ENCODE measurements at places on chromosomes 3 and 15.

DNA sequence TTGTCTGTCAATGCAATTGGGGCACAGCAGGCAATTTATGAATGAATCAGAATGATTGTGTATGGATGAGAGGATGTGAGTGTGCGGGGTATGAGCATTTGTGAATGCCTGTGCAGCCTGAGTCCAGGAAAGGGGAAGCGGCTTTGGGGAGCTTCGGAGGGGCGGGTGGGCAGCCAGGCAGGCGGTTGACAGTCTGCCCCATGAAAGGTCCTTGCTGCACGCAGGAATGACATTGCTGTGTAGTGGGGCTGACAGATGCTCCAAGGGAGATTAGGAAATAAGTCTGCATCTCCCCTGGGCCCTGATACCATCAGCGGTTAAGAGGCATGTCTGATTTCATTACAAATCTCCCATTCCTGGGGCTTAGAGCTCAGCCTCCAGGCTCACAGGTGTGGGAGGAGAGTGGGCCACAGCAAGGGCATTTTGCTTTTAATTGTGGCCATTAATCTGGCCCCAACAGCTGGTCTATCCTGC, 26.4 kb upstream of the TSPAN3 start:
- DNase-seq = no peak

- no peak for DNase-seq
Observed at GRCh38 chr3:194865615-194866014, 179.9 kb downstream of the FAM43A start.

DNA sequence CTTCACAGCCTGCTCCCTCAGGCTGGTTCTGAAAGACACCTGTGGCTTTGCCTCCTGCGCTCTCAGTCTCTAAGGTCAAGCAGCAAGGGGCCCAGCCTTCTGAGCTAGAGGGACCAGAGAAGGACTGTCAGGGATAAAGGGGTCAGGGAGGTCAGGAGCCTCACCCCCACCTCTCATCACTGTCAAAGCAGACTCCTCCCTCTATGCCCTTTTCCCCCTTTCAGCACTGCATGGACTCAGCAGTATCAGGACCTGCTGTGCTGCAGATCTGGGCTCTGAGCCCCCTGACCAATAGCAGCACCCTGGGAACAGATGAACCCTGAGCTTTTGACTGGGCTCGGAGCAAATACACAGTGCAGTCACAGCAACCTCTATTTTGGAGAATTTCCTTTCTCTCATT, 3.2 kb upstream of the BMF start:
- no peak for DNase-seq

DNA sequence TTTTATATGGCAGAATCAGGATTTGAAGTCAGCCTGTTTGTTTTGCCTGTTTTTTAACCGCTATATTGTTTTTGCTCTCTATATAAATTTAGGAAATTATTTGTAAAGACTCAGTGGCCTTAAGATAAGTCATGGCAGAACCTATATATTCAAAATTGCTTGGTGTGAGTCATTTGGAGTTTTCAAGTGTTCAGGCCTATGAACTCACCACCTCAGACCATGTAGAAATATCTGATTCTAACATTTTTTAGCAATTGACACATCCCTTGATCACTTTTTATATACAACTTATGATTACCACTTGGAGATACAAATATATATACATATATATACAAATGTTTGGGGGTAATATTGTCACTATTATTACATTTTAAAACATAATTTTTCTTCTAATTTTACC, 95.7 kb downstream of the VGLL3 start:
- DNase-seq = no peak

DNA sequence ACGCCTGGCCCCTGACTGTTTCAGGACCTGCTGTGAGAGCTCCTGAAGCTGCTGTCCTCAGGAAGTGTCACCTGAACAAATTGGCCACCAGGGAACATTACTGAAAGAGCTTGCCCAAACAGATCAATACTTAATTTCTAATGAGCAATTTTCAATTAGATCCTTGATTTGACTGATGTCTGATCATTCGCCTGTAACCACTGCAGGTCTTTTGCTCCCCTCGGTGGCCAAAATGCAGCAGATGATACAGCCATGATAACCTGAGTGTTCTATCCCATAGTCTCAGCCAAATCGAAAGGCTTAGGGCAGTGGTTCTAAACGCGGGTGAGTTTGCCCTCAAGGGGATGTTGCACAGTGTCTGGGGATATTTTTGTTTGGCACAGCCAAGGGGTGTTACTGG, 57.6 kb upstream of the MEX3B start:
- DNase-seq = no peak

GRCh38 chr3:123292321-123293310, 90.9 kb downstream of the SEC22A start:
- DNase-seq = no peak

- no peak for DNase-seq
Observed at GRCh38 chr3:10352146-10352911, 31.4 kb upstream of the SEC13 start.

DNA sequence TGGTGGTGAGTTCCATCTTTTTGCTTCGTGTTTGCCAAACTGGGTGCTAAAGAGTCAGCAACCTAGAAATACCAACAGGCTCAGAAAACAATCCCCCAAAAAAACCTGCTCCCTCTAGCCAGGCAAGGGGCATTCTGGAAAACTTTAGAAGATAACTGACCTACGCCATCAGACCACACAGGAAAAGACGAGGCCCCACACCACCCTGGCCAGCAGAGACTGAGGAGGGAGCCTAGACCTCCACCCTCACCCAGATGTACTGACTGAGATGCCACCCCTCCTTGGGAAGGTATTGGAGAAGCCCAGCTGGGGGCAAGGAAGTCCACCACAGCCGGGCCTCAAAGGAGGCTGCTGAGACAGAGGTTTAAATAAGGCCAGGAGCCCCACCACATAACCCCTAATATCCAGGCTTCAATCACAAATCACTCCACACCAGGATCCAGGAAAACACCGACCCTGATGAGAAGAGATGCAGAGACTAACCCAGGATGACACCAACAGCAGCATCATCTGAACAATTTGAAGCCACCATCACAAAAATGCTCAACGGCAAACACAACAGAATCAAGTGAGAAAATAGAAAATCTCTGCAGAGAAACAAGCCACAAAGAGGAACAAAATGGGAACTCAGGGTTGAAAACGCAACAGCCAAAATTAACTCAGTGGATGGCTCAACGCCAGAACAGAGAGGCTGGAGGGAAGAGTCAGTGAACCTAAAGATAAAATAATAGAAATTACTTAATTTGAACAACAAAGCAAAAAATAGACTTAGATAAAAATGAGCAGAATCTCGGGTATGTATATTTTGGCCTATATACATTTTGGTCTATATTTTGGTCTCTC, 61.0 kb downstream of the TPRA1 start:
- DNase-seq = no peak

DNA sequence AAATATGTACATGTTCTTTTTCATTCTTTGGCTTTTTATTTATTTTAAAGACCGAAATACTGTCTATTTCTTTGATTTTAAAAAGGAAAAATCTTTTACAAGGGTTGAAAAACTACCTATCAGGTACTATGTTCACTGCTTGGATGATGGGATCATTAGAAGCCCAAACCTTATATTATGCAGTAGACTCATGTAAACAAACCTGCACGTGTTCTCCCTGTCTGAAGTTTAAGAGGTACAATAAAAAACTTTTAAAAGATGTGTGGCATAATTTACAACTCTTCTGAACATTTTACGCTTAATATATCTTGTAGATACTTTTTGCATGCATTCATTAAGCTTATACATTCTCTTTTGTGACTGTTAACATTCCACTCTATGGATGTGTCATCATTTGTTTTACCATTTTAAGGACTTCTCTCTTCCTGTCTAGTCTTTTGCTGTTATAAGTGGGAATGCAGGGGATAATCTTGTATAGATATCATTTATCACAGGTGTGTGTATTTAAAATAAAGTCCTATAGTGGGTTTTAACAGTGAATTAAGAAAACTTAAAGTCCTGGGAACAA, 6.2 kb downstream of the MGA start:
- DNase-seq = no peak

- no peak for DNase-seq
Observed at GRCh38 chr15:25903024-25903581, 40.0 kb upstream of the ATP10A start.

- DNase-seq = no peak
Observed at GRCh38 chr3:71430941-71431552, 152.5 kb downstream of the FOXP1 start.

GRCh38 chr15:74680456-74680855, 15.4 kb downstream of the EDC3 start:
- no peak for DNase-seq

DNA sequence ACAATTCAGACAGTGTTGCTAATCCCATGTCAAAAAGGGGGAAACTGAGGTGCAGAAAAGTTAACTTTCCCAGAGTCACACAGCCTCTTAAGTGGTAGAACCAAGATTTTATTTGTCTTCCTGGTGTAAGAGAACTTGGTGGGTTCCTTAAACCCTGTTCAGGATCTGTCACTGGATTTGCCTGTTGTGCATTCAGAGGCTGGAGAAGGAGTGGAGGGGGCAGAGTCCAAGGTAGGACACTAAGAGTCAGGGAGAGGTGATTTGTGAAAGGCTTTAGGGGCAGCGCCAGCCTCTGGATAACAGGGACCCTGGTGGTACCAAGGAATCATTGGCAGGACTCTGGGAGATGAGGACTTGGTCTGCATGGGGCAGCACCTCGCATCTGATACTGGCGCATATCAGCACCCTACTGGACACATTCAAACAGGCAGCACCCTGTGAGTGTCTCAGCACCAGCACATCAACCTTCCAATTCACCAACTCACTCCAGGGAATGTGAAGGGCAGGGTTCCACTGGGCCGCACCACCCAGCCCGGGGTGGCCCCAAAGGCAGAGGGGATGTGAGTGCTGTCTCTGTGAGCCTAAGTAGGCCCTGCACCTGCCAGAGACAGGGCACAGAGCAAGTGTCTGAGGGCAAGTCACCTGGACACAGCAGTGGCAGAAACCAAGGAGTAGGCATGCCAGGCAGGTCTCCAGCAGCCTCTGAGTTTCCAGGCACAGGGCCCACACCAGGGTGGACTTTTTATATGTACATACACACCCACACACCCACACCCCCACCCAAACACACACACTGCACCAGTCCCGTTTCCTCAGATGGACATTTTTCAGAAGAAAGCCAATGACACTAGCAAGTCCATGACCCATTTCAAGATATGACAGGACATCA, 71.6 kb downstream of the LIPC start:
- no peak for DNase-seq

- DNase-seq = no peak
Observed at GRCh38 chr3:128339491-128340012, 127.1 kb downstream of the DNAJB8 start.

GRCh38 chr15:71712182-71712581, 98.2 kb upstream of the NR2E3 start:
- DNase-seq = no peak

DNA sequence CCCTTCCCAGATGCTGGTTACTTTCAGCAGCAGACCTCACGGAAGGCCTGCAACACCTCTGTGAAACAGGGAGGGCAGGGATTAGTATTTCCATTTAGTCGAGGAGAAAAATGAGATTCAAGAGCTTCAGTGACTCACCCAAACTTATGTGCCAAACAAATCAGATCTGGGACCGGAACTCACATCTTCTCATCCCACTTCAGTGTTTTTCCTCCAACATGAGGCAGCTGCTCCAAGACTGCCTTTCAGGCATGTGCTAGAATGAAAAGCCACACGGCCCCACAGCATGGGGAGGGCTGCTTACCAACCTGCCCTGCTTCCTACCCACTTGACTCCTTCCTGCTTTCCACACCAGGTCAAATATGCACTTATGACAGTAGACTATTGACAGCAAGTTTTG, 129.4 kb upstream of the SLC24A5 start:
- DNase-seq = no peak

DNA sequence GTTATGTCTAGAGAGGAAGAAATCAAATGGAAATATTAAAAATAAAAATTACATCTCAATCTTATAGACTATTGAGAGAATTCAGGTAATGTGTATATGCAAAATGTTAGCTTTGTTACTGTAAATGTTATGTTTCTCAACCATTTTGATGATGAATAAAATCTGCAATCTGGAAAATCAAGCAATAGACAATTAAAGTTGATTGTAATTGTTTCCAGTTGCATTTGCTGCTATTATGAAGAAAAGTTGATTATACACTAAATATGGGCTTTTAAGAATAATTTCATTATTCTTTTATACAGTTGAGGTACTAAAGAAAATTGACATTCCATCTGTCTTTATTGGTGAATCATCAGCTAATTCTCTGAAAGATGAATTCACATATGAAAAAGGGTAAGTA, 68.9 kb downstream of the PFN2 start:
- no peak for DNase-seq

DNA sequence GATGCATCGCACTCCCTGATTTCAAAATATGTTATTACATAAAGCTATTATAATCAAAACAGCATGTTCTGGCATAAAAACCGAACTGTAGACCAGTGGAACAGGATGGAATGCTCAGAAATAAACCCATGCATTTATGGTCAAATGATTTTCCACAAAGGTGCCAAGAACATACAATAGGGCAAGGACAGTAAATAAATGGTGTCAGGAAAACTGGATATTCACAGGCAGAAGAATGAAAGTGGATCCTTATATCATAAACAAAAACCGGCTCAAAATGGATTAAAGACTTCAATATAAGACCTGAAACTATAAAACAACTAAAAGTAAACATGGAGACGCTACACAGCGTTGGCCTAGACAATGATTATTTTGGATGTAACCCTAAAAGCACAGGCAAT, 22.6 kb downstream of the USP50 start:
- DNase-seq = no peak

- no peak for DNase-seq
Observed at GRCh38 chr3:144553301-144553700, 581.7 kb downstream of the DIPK2A start.

GRCh38 chr15:74620636-74621545, 5.3 kb downstream of the CLK3 start:
- DNase-seq = peak; percentile 44

DNA sequence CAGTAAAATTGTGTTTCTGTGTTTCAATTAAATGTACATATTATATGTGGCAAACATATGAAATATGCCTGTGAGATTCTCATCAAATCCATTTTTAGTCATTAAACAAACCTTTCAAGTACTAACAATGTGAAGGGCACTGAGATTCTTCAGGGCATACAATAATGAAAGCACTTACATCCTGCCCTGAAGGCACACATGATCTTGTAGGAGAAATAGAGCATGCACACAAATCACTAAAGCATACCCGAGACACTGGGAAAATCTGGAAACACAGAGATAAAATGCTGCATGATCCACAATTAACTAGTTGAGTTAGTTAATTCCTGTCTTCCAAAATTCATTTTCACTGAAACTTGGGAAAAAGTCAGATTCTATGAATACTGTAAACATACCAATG, 810.5 kb upstream of the NECTIN3 start:
- no peak for DNase-seq

- DNase-seq = no peak
Observed at GRCh38 chr15:52228921-52229320, 37.7 kb upstream of the GNB5 start.

GRCh38 chr15:69742361-69742760, 289.7 kb downstream of the RPLP1 start:
- no peak for DNase-seq

GRCh38 chr3:169308654-169309250, 354.8 kb downstream of the MECOM start:
- no peak for DNase-seq

All from CMK (cell line).